ENCODE measurements at places on chromosomes 3 and 15.

GRCh38 chr3:99783011-99783573 lies 34.6 kb upstream of the CMSS1 start:
- no peak for DNase-seq

GRCh38 chr15:41634072-41634626 lies 26.1 kb upstream of the MGA start:
- DNase-seq, result no peak

- DNase-seq, result no peak
Measured at GRCh38 chr3:94323596-94323995, 260.7 kb downstream of the NSUN3 start.

GRCh38 chr15:43899928-43900327 lies 73.1 kb downstream of the WDR76 start:
- no peak for DNase-seq

DNA sequence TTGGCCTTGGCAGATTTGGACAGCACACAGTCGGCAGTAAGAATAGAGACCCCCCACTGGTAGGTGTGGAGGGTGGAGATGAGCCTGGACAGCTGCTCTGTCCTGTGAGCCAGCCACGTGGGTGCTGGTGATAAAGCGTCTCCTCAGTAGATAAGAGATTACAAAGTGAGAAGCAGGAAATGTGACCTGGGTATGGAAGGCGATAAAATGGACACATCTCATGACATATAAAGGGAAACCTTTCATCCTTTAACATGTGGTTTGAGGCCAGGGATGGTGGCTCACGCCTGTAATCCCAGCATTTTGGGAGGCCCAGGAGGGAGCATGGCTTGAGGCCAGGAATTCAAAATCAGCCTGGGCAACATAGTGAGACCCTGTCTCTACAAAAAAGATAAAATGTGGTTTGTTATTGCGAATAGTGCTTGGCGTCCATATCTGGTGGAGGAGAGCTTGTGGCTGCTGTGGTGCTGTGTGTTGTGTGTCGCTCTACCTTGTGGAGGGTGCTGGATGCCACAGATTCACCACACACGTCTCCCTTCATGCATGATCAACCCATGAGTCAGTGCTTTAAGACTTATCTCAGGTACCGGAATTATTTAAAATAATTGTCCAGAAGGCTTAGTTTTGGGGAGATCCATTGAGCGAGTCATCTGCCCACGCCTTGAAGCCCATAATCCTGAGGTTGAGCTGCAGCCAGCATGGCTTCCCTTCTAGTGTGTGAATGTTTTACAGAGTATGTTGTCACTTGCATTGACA lies 157.0 kb downstream of the GABRG3 start:
- DNase-seq, result no peak

Measured in GF-D8 (cell line).